ENCODE measurements at places on chromosomes 5 and 9. TPM values are rescaled to one million over a fixed set of nuclear protein-coding genes. Genes with fewer than 3 reads are reported as not detected.
A peak's percentile ranks its signal among the peaks of the same experiment; 100 is the strongest.

- peaks cover 2% of the 10 kb centered on the region for H3K27me3 ChIP-seq
- H3K4me1 ChIP-seq: peaks cover 6% of the 10 kb centered on the region
- no peak overlapping the region for H3K27ac ChIP-seq
- no peak for DNase-seq
Observed at GRCh38 chr5:133921069-133921468, 47.4 kb downstream of the C5orf15 start.

- no peak for DNase-seq
- no peaks in the 10 kb centered on the region for H3K4me1 ChIP-seq
- no peak overlapping the region for H3K4me3 ChIP-seq
- no peak overlapping the region for H3K27ac ChIP-seq
- no peaks in the 10 kb centered on the region for H3K36me3 ChIP-seq
- H3K27me3 ChIP-seq: no peaks in the 10 kb centered on the region
Observed at GRCh38 chr5:83009408-83009807, 67.8 kb downstream of the TMEM167A start.

DNA sequence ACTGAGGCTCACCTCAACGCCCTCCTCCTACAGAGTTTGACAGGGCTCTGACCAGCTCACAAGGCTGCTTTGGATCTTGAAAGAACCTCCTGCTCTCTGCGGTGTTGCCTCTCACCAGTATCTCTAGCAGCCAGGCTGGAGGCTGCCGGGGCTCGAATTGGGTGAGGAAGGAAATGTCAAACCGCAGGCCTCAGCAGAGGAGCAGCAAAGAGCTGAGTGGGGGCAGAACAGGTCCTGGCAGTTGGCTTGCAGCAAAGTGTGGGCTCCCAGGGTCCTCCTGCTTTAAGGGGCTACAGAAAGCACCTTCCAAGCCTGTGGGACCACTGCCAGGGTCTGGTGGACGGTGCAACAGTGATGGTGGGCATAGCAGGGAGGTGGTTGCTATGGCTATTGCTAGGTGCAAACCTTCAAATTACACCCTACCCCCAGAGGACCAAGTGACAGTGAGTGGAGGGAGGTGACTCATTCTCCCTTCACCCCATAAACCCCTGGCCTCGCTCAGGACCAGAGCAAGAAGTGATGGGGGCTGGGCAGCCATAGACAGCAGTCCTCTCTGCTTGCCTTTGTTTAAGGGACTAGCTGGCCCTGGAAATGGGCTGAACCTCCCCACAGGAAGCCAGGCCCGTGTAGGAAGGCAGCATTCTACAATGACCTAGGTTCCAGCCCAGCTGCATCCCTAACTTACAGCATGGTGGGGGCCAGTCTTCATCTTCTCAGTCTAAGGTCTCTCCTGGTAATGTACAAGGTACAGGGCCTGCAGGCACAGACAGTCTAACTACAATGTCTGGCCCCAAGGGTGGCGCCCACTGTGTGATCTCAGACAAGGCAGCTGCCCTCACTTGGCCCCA, 18.7 kb downstream of the LCP2 start:
- H3K36me3 ChIP-seq: no peaks in the 10 kb centered on the region
- no peak overlapping the region for H3K4me3 ChIP-seq
- no peaks in the 10 kb centered on the region for H3K27me3 ChIP-seq
- no peak overlapping the region for H3K27ac ChIP-seq
- no peak for DNase-seq

- DNase-seq: peak; percentile 11
- no peaks in the 10 kb centered on the region for H3K27me3 ChIP-seq
- peaks cover 11% of the 10 kb centered on the region for H3K4me1 ChIP-seq
- H3K27ac ChIP-seq: no peak overlapping the region
- no peak overlapping the region for H3K4me3 ChIP-seq
Observed at GRCh38 chr9:32738501-32739172, 44.7 kb upstream of the TMEM215 start.

Gene ESM1
- 0.54 TPM for total RNA-seq

Gene XPA
- total RNA-seq: 7.7 TPM

Gene UBE2QL1
- 0.34 TPM for total RNA-seq

Data from astrocyte (in vitro differentiated cells and primary cell).